Upper lobe of right lung (tissue), 1 donor: ENCODE measurements at places on chromosomes 6 and 20. TPM values are rescaled to one million over a fixed set of nuclear protein-coding genes. Genes with fewer than 3 reads are reported as not detected.

DNA sequence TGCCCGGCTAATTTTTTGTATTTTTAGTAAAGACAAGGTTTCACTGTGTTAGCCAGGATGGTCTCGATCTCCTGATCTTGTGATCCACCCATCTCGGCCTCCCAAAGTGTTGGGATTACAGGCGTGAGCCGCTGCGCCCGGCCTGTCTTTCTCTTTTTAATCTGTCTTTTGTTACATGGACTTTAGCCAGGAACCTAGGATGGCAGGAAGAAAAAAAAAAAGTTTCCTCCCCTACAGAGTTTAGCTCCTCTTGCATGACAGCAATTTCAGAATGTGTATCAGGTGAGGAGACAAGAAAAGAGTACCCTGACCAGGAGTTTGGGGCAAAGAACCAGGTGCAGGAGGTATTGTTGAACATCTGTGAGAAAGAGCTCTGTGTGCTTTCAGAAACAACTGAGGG is 21.4 kb upstream of the TXLNB start:
- no peak for DNase-seq

DNA sequence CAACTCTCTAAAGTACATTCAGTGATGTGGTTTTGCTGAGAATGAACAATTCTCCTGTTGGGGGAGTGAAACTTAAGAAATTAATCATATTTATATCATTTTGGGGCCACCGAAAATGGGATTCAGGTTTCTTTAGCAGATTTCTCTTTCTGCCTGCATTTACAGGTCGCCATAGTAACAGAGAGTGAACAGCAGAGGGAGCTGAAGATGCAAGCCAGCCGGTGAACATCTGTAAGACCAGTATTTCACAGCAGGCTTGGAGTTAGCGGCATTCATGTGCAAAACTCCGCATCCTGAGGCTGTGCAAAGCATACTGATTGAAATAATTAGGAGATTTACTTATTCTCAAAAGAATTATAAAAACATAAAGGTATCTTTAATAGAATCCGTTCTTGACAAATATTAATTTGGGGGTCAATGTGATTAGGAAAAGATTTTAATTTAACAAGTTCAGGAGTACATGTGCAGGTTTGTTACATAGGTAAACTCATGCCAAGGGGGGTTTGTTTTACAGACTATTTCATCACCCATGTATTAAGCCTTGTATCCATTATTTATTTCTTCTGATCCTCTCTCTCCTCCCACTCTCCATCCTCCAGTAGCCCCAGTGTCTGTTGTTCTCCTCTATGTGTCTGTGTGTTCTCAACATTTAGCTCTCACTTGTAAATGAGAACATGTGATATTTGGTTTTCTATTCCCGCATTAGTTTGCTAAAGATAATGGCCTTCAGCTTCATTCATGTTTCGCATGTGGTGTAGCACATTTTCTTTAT is 17.8 kb upstream of the HSF2 start:
- DNase-seq, result no peak

- no peak for DNase-seq
These were observed 21.0 kb downstream of the NOL7 start for GRCh38 chr6:13635948-13636658.

Gene TREM2
- 62.2 TPM for total RNA-seq

DNA sequence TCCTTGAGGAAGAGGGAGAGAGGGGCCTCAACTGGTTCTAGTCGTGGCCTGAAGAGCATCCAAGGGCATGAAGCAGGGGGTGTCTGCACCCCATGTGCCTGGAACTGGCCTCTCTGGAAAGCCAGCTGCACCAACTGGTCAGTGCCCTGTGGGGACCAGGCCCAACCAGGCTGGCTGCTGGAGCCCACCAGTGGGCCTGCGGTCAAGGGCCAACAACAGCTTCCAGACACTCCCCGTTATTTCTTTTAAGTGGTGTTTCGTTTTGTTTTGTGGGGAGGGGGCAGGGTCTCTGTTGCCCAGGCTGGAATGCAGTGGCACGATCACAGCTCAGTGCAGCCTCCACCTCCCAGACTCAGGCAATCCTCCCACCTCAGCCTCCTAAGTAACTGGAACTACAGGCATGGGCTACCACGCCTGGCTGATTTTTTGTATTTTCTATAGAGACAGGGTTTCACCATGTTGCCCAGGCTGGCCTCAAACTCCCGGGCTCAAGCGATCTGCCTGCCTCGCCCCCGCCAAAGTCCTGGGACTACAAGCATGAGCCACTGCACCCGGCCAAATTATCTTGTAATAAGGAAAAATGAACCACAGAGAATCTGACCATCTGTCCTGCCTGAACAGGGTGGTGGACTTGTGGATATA is 11.9 kb upstream of the C20orf144 start:
- no peak for DNase-seq

Gene ERVFRD-1
- 0.55 TPM for total RNA-seq

GRCh38 chr6:41200296-41200900 is 551 bp downstream of the TREML2 start:
- DNase-seq, result no peak

- no peak for DNase-seq
These were observed 13.0 kb upstream of the MYL9 start for GRCh38 chr20:36528176-36528874.

- DNase-seq, result no peak
These were observed 193.1 kb downstream of the SIM1 start for GRCh38 chr6:100271625-100272024.

GRCh38 chr6:99241905-99242534 is 107.5 kb downstream of the FAXC start:
- DNase-seq, result no peak

DNA sequence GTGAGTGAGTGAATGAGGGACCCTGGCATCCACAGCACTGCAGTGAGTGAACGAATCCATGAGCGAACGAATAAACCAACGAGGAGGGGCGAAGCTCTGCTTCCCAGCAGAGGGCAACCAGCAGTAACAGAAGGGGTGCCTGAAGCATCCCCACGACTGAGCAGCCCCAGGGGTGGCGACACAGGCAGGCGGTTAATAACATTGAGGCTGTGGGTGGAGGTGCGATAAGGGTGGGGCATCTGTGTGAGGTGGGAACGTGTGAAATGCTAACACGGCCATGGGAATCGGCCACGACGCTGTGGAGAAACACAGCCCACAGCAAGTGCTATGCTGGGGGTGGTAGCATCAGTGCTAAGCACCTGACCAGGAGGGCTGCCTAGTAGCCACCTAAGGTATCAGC is 75.9 kb downstream of the TAF4 start:
- DNase-seq, result no peak

- no peak for DNase-seq
These were observed 96.9 kb downstream of the TCP11 start for GRCh38 chr6:35044145-35044745.
